ENCODE measurements at places on chromosomes 3 and 15.
A peak's percentile ranks its signal among the peaks of the same experiment; 100 is the strongest.

- DNase-seq, result peak; percentile 84
Observed at GRCh38 chr15:89888214-89888804, 5.5 kb downstream of the AP3S2 start.

DNA sequence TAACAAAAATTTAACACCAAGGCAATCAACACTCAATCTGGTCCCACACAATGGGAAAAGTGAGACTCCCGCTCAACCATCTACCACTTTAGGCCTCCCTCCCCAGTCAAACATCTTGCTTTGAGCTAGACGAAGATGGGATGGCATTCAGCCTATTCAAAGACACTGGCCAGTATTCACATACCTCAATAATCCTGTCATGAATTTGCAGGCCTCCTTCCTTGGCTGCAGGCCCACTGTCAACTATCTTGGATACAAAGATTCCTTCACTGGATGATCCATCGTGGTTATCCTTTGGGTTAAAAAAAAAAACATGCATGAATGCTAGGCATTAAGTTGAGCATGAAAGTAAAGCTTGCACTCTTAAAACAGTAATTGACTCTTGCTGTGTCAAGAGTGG, 22.6 kb downstream of the PDZRN3 start:
- DNase-seq, result peak; percentile 85

GRCh38 chr3:135495891-135496290, 469.6 kb upstream of the PPP2R3A start:
- no peak for DNase-seq

DNA sequence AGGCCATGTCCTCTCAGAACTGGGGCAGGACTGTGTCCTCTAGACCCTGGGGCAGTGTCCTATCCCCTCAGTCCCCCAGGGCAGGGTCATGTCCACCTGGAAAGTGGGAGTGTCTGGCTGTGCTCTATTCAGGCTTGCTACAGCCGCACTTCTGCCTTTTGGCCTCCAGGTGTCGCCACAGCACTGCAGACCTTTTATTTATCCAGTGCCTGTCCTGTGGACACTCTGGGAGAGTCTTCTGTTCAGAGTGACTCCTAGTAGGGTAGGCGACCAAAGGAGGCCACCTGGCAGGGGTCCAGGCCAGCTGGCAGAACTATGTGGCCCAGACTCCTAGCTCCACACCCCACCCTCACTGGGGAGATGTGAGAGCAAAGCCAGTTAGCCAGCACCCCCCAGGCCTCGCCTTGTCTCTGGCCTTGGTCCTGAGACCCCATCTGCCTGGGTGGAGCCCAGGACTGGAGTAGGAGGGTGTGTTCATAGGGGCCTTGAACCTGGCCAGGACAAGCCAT, 3.9 kb downstream of the TMIE start:
- peak; percentile 35 for DNase-seq

GRCh38 chr3:112425858-112426750, 73.2 kb downstream of the BTLA start:
- DNase-seq, result no peak

- no peak for DNase-seq
Observed at GRCh38 chr3:71011565-71012287, 571.8 kb downstream of the FOXP1 start.

DNA sequence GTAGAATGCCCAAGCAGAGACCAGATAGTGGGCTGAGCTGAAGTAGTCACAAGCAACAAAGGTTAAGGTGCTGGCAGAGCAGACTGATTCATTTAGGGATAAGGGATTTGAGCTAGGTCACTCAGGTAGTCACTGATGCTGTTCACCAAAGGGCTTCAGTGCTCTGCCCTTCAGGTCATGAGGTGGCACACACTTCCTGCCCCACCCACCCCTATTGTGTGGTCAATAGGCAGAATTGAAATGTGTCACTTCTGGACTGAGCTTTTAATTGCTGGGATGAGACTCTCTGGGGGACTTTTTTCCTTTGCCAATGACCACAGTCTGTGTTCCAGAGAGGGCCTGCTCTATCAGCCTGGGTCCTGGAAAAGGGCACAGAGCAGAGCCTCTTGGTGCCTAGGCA, 2.9 kb upstream of the DIS3L start:
- no peak for DNase-seq

DNA sequence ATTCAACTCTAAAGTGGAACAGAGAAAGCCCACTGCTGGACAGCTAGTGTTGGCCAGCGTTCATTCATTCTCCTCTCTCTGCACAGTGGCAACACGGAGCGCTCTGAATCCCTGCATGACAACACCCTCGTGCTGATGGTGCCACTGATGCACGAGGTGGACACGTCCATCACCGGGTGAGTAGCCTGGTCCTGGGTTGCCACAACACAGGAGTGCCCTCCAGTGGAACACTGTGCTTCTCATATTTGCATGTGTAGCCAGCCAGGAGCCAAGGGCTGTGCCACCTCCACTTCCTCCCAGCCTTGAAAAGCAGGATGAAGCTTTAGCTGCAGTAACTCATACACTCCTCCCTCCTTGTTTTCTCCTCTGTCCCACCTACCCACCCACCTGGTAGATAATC, 120.0 kb upstream of the CTDSPL start:
- no peak for DNase-seq

DNA sequence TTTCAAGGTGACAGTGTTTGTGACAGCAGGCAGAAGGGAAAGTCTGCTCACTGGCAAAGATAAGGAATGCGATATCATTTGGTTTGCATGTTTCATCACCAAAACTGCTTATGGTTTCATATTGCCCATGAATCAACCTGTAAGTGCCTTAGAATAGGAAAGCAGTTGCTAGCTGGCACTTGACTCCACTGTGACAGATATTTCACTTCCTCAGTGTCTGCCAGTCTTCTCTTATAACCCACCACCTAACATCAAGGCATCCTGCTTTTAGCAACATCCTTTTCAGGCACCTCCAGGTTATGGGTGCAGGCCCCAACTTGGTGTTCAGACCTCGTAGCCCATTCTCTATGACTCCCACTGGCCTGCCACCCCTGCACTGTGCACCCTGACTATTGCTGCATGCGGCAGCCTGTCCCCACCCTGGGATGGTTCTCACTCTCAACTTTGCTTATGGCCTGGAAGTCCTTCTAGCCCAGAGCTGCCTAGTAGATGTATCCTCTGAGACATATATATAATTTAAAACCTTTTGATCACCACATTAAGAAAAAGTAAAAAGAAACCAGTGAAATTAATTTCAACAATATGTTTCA, 154.4 kb upstream of the RARB start:
- no peak for DNase-seq

- DNase-seq, result no peak
Observed at GRCh38 chr3:169315996-169316395, 347.5 kb downstream of the MECOM start.

- DNase-seq, result no peak
Observed at GRCh38 chr3:157999246-157999645, 107.0 kb downstream of the SHOX2 start.

- no peak for DNase-seq
Observed at GRCh38 chr15:101033801-101034200, 114.6 kb downstream of the LRRK1 start.

DNA sequence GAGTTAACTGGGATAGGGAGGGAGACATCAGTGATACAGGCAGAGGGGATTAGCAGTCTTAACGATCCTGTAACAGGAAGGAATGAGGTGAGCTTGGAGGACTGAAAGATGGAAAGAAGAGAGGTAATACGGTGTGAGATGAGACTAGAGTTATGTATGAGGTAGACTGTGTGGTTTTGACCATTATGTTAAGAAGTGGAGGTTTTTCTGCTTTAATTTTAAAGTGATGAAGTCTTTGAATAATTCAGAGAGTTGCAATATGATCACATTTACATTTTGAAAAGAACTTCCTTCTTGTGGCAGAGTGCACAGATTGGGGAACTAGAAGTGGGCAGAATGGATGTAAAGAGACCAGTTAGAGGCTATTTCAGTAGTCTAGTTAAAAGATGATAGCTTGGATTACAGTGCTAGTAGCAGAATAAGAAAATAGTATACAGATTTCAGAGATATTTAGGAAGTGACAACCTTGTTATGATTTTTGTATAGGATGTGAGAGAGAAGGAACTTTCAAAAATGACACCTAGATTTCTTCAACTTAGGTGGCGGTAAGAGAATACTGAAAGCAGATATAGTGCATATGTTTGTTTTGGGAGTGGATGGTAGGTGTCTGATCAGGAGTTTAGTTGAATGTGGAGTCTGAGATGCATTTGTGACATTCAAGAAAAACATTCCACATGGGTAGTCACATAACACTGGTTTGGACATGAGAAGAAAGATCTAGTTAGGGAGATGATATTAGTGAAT, 40.5 kb downstream of the STT3B start:
- no peak for DNase-seq

DNA sequence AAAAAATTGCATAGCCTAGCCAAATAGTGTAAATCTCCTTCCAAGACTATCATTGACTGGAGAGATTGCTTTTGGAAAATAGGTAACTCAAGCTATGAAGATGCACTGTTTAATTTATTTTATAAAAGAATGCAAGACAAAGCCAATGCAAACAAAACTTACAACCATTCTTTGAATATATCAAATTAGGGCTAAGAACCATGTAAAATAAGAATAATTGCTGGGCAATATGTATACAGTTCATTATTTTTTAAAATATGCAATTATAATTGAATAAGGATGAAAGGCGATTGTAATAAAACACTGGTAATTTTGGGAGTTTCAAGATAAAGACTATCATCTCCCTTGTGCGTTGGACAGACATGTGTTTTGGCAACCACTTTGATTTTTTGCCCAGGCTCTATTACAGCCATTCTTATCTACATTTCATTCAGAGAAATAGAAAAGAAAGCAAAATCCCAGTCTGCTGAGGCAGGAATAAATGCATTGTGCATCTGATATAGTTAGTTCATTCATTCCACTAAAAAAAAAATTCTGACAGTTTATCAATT, 242.3 kb upstream of the ROBO1 start:
- no peak for DNase-seq

GRCh38 chr15:36331531-36332275, 247.7 kb upstream of the CDIN1 start:
- no peak for DNase-seq

- no peak for DNase-seq
Observed at GRCh38 chr3:194508491-194509453, 22.0 kb upstream of the ATP13A3 start.

DNA sequence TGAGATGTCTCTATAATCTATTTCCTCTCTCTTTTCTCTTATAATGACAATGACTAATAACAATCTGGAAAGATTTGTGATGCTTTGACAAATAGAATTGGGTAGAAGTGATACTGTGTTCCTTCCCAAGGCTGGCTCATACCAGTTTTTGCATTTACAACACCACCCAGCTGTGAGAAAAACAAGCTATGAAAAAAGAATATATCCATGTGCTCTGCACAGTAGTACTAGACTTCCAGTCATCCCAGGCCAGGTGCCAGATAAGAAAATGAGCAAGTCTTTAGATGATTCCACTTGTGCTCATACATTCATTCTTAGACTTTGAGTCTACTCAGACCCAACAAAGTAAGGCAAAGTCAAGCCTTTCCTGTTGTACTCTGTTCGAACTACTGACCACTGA, 350.2 kb upstream of the POU1F1 start:
- DNase-seq, result no peak

DNA sequence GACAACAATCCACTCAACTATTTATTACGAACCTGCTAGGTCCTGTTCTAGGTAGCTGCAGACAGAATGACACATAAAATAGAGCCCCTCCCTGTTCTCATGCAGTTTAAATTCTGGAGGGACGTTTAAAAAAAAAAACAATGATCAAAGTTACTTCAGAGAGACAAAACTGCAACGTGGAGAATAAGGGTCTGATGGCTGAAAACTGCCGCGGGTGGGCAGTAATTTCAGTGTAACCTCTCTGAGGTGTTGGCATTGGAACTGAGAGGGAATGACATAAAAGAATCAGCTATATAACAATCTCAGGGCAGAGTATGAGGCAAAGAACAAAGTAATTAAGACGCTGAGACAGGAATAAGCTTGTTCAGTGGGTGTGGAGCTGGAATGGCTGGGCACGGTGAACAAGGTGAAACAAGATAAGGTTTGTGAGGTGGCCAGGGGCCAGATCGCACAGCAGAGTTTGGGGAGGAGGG, 19.5 kb downstream of the TBL1XR1 start:
- no peak for DNase-seq

- DNase-seq, result no peak
Observed at GRCh38 chr3:23830869-23831484, 25.2 kb downstream of the UBE2E1 start.

- DNase-seq, result no peak
Observed at GRCh38 chr3:69647511-69648110, 91.7 kb upstream of the MITF start.

DNA sequence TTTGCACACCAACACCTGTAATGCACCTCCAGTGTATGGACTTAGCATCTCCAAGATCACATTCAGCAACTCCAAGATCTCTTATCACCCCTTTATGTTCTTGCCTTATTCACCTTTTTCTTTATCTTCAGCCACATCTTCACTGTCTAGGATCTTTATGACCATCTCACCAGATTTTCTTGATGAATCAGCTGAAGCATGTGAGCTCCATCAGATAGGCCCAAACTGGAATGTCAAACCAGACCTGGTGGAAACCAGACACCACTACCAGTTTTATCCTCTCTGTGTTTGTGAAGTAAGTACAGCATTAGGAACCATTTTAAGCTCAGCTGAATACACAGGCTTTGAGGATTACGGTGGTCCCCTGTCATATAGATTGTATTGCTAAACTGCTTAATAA, 330.4 kb upstream of the NDN start:
- no peak for DNase-seq

DNA sequence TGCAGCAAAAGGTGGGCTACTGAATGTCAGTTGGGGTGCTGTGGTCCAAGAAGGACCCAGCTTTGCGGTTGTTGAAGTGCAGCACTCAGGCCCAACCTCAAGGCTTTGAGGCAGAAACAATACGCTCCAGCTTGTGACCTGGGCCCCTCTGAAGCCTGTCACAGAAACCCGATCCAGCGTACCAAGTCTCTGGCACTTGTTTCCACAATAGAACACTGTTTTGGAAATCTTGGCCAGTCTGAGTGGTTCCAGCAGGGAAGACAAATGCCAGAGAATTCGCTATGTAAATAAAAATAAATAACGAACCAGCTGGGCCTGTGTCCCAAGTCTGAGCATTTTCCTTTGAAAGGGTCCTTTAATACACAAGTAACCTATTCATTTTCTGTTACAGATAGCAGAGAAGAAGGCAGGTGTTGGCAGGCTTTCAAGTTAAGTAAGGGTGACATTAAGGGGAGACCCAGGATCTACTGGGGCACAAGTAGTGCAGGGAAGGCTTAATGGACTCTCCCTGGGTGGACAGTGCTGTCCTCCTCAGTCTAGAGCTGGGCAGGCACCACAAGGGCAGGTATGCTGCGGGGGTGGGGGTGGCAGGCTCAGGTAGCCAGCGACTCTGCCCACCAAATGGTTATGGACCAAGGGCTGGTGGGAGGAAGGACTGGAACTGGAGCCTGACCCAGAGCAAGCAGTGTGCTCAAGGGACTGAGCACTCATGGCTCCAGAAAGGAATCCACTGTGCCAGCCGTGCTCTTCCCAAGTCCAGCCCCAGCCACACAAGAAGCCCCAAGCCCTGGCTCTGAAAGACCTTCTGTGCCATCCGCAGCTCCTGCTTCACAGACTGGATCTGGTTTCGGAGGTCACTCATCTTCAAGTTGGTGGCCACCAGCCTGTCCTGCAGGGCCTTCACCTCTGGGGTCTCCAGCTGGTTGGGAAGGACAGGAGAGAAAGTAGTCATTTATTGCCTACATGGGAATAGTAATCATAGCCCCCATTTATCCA, 26.3 kb downstream of the CCDC13 start:
- DNase-seq, result no peak
